ENCODE measurements at places on chromosomes 16 and 17. TPM values are rescaled to one million over a fixed set of nuclear protein-coding genes. Genes with fewer than 3 reads are reported as not detected.

DNA sequence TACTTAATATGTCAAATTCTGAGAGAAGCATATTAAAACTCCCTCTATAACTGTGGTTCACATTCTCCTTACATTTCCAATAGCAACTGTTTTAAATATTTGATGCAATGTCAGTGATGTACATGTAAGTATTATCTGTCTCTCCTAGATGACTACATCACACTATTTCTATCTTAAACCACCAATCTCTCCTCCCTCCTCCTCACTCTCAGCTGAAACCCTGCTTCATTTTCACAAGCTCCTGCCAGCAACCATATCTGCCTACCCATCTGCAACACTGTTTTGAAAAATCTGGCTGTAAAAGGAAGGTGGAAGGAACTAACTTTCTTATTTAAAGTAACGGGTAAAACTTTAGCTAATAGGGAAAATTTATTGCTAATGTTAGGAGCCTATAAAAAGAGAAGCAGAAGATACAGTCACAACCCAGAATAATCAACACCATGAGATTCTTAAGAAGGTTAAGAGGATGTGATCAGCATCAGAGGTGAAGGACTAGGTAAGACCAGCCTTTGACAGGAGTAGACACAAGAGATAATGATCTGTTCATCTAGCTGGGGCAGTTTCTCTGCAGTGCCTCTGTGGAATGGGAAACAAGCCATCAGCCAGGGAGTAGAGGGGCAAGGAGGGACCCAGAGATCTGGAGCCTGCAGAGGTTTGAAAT lies 31.0 kb downstream of the MYH10 start:
- no peaks in the 10 kb centered on the region for H3K27me3 ChIP-seq
- H3K27ac ChIP-seq = no peak overlapping the region
- DNase-seq = no peak
- H3K4me3 ChIP-seq = no peak overlapping the region
- H3K36me3 ChIP-seq = no peaks in the 10 kb centered on the region

- H3K36me3 ChIP-seq = peaks cover 28% of the 10 kb centered on the region
- no peaks in the 10 kb centered on the region for H3K27me3 ChIP-seq
- peak overlapping the region; percentile 99 for H3K4me3 ChIP-seq
- DNase-seq = peak; percentile 75
Observed at GRCh38 chr17:18257268-18257981, 1.1 kb downstream of the FLII start.

- no peaks in the 10 kb centered on the region for H3K36me3 ChIP-seq
- no peak overlapping the region for H3K4me3 ChIP-seq
- peak; percentile 14 for DNase-seq
- H3K4me1 ChIP-seq = no peaks in the 10 kb centered on the region
Observed at GRCh38 chr16:56793492-56793891, 63.6 kb downstream of the NUP93 start.

DNA sequence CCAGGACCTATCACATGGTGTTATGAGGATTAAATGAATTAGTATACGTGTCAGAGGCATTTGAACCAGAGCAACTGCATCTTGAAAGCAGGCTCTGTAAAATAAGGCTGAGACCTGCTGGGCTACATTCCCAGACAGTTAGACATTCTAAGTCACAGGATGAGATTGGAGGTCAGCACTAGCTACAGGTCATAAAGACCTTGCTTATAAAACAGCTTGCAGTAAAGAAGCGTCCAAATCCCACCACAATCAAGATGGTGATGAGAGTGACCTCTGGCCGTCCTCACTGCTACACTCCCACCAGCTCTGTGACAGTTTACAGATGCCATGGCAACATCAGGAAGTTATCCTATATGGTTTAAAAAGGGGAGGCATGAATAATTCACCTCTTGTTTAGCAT lies 71.8 kb downstream of the IRF8 start:
- H3K27me3 ChIP-seq = no peaks in the 10 kb centered on the region
- no peak overlapping the region for H3K27ac ChIP-seq
- no peak for DNase-seq
- H3K4me1 ChIP-seq = peaks cover 9% of the 10 kb centered on the region
- H3K36me3 ChIP-seq = no peaks in the 10 kb centered on the region

Gene HBM
- not detected for total RNA-seq

Data from thyroid gland (tissue), 4 donors.